ENCODE measurements at places on chromosomes 2 and 18.

GRCh38 chr2:109636317-109636716 is 22.2 kb downstream of the SOWAHC start:
- DNase-seq: no peak

- DNase-seq: no peak
Observed at GRCh38 chr2:138818556-138818955, 38.4 kb upstream of the NXPH2 start.

- no peak for DNase-seq
Observed at GRCh38 chr2:158828378-158829164, 33.5 kb downstream of the DAPL1 start.

GRCh38 chr2:109062145-109062858 is 66.7 kb upstream of the SH3RF3 start:
- no peak for DNase-seq

DNA sequence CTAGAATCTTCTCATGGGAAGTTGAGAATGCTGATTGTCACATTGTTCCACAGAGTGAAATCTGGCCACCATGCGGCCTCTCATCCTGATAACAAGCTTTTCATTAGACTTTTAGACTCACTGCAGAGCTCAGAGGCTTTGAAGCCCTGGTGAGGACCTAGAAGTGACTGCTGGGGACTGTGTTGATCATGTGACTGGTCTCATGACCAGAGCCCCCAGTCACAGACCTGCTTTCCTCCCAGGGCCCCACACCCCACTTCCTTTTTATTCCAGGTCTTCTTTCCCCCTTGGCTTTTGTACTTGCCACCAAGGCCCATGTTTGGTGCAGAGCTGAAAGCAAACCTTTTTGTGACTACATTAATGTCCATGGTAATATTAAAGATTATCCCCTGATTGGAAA is 45.2 kb downstream of the PRKCE start:
- no peak for DNase-seq

GRCh38 chr2:219142329-219142728 is 18.3 kb downstream of the NHEJ1 start:
- no peak for DNase-seq

GRCh38 chr18:23228102-23229061 is 93.1 kb downstream of the CABLES1 start:
- DNase-seq: no peak

GRCh38 chr2:219045937-219046550 is 4.7 kb upstream of the CFAP65 start:
- peak; percentile 16 for DNase-seq

- DNase-seq: no peak
Observed at GRCh38 chr2:45134014-45134413, 124.8 kb upstream of the SIX2 start.

DNA sequence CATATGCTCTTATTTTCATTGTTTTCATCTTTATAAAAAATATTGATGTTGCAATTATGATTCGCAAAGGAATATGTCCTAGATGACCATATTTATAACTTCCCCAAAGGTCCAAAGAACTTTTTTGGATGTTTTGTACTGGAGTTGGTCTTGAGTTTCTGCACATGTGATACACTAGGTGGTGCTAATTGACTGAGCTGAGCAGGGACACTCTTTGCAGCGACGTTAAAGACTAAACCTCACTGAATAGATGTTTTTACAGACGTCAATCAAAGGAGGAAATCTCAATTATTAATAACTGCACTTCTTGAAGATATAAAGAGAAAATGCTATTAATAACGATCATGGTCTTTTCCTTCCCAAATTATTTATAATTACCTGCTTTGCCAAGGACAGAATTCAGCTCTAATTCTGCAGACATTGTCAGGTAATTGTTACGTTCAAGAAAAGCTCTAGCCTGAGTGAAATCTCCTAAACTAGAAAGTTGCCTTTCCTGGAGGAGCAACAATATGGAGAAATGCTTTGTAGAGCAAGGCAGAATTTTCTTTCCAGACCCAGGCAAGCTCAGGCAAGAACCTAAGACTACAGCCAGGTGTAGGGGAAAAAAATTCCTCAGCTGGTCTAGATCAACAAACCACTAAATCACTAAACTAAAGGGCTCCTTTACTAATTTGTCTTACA is 119.3 kb upstream of the RBBP8 start:
- no peak for DNase-seq

- no peak for DNase-seq
Observed at GRCh38 chr2:118672571-118673158, 174.8 kb downstream of the EN1 start.

DNA sequence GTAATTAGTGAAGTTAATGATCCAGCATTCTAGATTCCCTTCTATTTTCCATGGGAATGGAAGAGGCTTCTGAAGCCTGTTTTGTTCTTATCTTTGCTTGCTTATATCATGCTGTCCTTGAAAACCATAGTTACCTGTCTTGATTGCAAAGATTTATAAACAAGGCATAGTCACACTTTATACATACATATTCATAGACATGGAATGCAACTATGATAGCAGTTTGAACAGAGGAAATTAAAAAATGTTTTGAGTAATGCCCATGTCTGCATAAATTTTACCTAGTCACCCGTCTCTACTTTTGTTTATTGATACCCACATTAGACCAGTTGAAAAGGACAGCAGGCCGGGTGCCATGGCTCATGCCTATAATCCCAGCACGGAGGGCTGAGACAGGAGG is 289.0 kb downstream of the PTPRM start:
- no peak for DNase-seq

GRCh38 chr2:162053808-162054155 is 20.2 kb downstream of the DPP4 start:
- DNase-seq: no peak

GRCh38 chr2:216233281-216233995 is 124.3 kb downstream of the XRCC5 start:
- DNase-seq: no peak

- no peak for DNase-seq
Observed at GRCh38 chr18:61901323-61901986, 8.6 kb upstream of the RNF152 start.

GRCh38 chr2:134778372-134778771 is 59.6 kb upstream of the TMEM163 start:
- no peak for DNase-seq

DNA sequence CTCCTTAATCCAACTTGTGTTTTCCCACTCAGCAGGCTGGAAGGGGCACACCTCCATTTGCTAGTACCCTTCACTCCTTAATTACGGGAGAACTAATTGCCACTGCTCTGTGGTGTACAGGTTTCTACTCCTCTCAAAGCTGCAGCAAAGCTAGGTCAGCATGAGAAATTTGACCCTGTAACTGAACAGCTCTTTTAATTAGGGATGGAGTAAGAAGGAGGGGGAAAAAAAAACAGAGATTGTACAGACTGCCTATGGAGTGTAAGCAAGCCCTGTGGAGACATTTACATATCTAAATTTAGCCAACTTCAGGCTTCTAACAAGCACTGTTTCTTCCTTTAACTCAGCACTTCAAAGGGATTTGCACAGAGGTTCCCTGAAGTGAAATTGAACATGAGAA is 629.7 kb upstream of the SETBP1 start:
- no peak for DNase-seq

GRCh38 chr18:75010278-75010677 is 198.7 kb downstream of the PTGR3 start:
- no peak for DNase-seq

DNA sequence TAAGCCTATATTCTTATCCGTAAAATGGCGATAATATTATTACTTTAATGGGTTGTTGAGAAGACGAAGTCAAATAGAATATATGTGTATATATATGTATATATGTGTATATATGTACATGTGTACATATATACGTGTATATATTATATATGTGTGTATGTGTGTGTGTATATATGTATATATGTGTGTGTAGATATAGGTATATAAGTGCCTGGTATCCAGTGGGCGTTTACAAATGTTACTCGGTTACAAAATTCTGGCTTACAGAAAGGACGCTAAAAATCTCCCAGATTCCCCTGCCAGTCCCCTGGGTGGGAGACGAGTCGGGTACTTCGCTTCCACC is 295 bp upstream of the MTX2 start:
- no peak for DNase-seq

DNA sequence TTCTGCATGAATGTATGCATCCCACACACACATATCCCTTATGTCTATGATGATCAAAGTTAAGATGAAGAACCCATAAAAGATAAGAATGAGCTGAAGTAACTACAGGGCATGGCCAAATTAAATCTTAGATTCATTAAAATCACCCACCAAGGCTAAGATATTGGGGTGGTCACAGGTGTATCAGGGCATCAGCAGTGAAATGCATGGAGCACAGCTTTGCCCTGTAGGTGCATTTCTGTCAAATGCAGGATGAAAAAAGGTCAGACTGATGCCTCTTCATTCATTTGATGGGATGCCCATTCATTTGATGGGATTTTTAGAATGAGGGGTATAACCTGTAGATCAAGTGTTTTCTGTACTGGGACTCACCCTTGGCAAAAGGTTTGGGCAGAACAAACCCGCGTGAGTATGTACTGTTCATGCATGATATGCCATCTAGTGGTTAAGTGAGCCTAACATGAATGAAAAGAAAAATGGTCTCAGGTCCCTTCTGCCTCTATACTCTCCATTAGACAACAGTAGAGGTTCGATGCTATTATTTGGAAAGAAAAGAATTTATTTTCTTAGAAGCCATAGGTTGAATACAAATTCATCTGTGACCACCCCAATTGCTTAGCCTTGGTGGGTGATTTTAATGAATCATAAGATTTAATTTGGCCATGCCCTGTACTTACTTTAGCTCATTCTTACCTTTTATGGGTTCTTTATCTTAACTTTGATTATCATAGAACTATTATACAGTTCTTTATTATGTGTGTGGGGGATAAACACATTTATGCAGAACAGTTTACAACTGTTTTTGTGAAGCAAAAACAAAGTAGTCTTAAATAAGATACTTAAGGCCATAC is 43.2 kb upstream of the NOSTRIN start:
- no peak for DNase-seq

- DNase-seq: no peak
Observed at GRCh38 chr2:100895934-100896685, 76.2 kb downstream of the NPAS2 start.

- DNase-seq: no peak
Observed at GRCh38 chr2:123514613-123515207, 510.4 kb upstream of the CNTNAP5 start.

DNA sequence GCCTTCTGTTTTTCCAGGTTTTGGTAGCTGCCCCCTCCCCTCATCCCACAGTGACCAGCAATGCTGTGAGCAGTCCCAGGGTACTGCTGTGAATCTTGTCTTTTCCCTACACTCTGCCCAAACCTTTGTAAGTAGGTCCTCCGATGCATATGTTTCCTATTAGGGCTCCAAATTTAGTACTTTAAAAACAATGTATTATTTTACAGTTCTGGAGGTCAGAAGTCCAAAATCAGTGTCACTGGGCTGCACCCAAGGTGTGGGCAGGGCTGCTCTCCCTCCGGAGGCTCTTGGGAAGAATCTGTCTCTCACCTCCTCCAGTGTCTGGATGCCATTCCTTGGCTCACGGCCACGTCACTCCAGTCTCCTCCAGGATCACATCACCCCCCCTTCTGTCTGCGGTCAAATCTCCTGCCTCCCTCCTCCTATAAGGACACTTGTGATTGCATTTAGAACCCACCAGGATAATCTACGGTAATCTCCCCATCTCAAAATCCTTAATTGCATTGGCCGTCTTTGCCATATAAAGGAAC is 208.5 kb downstream of the SH3BP4 start:
- no peak for DNase-seq

GRCh38 chr2:74942263-74942662 is 16.2 kb upstream of the POLE4 start:
- DNase-seq: no peak

GRCh38 chr2:175837046-175837445 is 165.0 kb downstream of the LNPK start:
- DNase-seq: no peak

DNA sequence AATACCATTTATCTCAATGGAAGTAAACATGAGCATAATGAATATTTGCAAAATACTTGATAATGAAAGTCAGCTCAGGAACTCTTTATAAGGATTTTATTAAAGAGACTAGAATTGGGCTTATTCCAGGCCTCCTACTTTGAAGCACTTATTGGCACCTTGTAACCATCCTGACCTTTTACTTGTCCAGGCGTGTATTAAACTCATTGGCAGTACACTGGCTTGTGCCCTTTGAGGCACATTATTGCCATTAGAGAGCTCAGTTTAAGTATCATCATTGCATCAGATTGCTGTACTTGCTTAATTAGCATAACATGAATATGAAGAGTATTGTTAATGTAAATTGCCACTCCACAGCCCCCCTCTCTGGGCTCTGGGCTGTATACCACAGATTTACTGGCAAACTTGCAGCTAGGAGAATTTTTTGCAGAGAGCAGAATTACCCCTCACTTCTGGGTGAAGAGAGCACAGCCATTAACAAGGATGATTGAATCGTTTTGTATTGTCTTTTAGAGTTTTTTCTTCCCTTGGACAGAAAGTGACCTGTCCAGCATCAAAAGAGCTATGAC is 72.5 kb downstream of the XIRP2 start:
- DNase-seq: no peak

GRCh38 chr2:134792186-134792585 is 46.2 kb upstream of the ACMSD start:
- DNase-seq: no peak

DNA sequence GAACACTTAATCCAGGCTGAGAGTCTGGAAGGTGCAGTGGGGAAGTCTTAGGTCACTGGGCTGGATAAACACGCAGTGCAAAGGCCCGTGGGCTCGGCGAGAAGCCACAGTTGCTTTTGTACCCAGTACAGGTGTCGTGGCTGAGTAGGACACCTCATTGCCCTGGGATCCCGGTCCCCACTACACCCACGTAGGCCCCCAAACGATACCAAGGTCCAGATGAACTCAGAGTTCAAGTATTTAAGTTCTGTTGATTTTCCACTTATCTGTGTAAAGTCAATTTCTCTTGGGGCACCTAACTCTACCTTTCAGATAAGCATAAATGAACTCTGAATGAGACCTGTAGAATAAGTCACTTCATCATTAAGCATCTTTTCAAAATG is 302.0 kb downstream of the PIEZO2 start:
- no peak for DNase-seq

DNA sequence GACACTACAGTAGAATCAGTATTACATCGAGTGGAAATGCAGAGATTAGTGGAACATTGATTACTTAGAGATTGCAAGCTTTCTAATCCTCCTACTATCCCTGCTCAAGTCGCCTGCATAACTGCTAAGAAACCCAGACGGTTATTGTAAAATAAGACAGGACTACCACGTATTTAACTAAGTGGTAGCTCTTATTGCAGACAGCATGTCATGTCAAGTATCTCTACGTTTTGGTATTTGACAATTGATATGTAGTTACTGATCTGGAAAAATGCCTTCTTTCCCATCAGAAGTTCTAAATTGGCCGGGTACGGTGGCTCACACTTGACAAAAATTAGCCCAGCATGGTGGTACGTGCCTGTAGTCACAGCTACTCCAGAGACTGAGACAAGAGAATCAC is 404.1 kb downstream of the CBLN2 start:
- no peak for DNase-seq
